ENCODE measurements at places on chromosomes 1 and 21.

GRCh38 chr1:86487131-86487810, 18.5 kb downstream of the CLCA1 start:
- DNase-seq: no peak

DNA sequence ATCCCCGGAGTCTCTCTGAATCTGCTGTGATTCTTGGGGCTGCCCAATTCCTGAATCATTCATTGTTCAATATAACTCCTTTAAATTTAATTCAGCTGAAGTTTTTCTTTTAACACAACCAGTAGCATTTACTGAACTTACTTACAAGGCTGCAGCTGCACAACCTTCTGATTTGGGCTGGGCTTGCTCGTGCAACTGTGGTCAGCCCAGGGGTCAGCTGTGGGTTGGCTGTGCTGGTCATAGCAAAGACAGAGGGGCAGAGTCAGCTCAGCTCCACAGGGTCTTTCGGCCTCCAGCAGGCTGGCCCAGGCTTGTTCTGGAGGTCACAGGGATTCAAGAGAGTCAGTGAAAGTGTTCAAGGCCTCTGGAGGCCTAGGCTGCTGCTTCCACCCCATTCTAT, 186.1 kb downstream of the MATN1 start:
- no peak for DNase-seq

- DNase-seq: no peak
These were observed 241.2 kb downstream of the PTBP2 start for GRCh38 chr1:96962751-96963211.

GRCh38 chr1:94666797-94667196, 125.2 kb upstream of the F3 start:
- no peak for DNase-seq

- no peak for DNase-seq
These were observed 18.1 kb downstream of the MAPKAPK2 start for GRCh38 chr1:206702803-206703202.

DNA sequence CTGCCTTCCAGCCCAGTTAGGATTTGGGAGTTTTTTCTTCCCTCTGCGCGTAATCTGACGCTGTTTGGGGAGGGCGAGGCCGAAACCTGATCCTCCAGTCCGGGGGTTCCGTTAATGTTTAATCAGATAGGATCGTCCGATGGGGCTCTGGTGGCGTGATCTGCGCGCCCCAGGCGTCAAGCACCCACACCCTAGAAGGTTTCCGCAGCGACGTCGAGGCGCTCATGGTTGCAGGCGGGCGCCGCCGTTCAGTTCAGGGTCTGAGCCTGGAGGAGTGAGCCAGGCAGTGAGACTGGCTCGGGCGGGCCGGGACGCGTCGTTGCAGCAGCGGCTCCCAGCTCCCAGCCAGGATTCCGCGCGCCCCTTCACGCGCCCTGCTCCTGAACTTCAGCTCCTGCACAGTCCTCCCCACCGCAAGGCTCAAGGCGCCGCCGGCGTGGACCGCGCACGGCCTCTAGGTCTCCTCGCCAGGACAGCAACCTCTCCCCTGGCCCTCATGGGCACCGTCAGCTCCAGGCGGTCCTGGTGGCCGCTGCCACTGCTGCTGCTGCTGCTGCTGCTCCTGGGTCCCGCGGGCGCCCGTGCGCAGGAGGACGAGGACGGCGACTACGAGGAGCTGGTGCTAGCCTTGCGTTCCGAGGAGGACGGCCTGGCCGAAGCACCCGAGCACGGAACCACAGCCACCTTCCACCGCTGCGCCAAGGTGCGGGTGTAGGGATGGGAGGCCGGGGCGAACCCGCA, at the start of gene PCSK9:
Gene PCSK9, plus strand, starts transcription at position 207 of the 741 bp plus-strand sequence. Its CDS starts 290 bp downstream, at position 497.
- no peak for DNase-seq

DNA sequence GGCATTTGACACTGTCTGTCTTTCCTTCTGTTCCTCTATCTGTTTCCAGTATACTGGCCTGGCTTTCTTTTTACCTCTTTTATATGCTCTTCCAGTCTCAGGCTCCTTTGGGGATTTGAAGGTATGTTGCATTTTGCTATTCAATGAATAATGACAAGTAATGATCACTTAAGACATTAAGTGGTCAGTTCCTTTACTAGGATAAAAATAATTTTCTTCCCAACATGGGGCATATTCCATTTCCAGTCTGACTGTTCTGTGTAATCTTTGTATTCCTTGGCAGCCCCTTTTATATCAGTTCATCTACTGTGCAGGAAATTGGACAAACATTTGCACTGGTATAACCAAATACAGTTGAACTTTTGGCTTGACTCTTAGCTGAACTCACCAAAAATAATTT, 15.6 kb downstream of the METTL18 start:
- DNase-seq: no peak

DNA sequence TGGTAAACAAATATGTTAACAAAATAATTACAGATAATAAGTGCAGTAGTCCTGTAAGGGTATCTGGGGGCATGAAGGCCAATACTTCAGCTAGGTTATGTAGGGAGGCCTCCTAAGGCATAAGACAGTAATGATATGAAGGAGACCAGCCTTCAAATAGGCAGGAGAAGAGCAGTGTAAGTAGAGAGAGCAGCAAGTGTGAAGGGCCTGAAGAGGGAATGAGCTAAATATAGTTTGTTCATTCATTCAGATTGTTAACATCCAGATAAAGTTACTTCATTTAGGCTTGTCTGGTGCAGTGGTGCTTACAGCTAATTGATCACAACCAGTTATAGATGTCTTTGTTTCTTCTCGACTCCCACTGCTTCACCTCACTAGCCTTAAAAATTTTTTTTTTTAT, 71.1 kb downstream of the EPB41 start:
- DNase-seq: no peak

DNA sequence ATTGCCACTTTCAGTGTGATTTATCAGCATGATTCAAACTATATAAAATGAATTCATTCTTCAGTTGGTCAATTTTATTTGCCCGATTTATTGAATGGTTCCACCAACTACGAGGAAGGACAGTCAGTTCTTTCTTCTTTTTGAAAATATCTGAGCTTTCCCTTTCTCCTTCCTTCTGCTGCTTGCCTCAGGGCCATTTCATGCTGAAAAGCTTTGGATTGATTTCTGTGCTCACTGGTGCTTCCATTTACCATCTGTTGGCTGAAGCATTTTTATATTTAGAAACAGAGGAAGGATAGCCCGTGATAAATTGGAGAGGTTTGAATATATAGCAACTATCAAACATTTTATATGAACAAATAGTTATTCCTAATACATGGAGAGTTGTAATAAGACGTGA, 68.9 kb upstream of the ADAMTS5 start:
- DNase-seq: no peak

- no peak for DNase-seq
These were observed 75.1 kb upstream of the NRIP1 start for GRCh38 chr21:15139898-15140297.

- DNase-seq: no peak
These were observed 1.2 kb upstream of the GRIK1 start for GRCh38 chr21:29940991-29941390.

GRCh38 chr1:221774054-221774842, 32.4 kb upstream of the DUSP10 start:
- no peak for DNase-seq

GRCh38 chr1:106910798-106911197, 145.7 kb upstream of the PRMT6 start:
- no peak for DNase-seq

DNA sequence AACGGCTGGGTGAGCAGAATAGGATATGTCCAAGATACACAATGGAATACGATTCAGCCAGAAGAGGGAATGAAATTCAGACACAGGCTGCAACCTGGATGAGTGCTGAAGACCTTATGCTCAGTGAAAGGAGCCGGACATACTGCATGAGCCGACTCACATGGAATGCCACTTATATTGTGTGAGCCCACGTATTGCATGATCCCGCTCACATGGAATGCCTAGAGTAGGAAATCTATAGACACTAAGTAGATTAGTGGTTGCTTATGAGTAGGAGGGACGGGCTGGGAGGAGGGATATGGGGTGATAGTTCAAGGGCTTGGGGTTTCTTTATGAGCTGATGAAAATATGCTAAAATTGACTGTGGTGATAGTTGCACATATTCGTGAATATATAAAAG, 26.8 kb downstream of the TMPRSS2 start:
- DNase-seq: no peak

DNA sequence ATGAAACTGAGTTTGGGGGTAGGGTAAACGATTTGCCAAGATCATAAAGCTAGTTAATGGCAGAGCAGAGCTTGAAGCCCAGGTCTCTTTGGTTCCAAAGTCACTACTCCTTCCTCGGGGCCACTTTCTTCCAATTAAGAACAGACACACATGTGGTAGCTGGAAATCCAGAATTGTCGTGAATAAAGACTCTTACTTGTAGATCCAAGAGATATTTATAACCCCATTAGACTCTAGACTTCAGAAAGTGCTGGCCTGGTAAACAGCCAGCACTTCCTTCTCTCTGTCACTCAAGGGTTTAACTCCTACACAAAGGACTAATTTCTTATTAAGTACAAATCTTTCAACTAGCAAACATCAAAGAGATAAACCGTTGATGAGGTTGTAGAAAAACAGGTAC, 2.7 kb downstream of the FAM163A start:
- no peak for DNase-seq

- DNase-seq: no peak
These were observed 69.5 kb downstream of the PEX14 start for GRCh38 chr1:10544239-10544638.

GRCh38 chr1:20123722-20124455, 4.6 kb upstream of the PLA2G2D start:
- no peak for DNase-seq

- DNase-seq: no peak
These were observed 11.3 kb upstream of the MAB21L3 start for GRCh38 chr1:116099919-116100318.

- DNase-seq: no peak
These were observed 30.5 kb downstream of the ALG14 start for GRCh38 chr1:95042286-95042685.

DNA sequence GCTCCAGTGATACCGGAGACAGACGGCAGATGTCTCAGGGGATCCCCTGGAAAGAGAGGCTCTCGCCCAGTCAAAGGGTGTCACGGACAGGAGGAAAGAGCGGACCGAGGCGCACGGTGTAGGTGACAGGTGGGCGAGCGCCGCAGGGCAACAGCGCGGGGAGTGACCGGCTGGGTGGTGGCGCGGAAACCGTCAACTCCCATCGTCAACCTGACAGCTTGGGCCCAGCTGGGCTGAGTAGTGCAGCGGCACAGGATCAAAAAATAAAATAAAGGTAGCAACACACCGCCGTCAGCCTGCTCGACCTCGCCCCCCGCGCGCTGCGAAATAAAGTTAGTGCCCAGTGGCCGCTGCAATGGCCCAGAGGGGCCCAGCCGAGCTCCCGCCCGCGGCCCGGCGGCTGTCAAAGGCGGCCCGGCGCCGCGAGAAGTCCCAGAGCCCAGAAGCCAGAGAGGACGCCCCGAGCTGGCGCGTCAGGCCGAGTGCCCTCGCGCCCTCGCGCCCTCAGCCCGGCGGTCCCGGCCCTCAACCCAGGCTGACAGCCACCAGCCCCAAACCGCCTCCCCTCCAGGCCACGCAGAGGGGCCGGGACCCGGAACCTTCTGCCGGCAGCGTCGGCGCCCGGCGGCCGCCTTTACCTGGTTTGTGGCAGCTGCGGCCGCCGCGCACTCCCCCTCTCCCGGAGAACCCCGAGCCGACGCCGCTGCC, at the start of gene LYST:
Gene LYST, minus strand, starts transcription at position 702 of the 708 bp plus-strand sequence. CDS start 36,489 bp downstream, outside the sequence.
- no peak for DNase-seq

- DNase-seq: no peak
These were observed 141.2 kb downstream of the TTLL7 start for GRCh38 chr1:83857716-83858115.

DNA sequence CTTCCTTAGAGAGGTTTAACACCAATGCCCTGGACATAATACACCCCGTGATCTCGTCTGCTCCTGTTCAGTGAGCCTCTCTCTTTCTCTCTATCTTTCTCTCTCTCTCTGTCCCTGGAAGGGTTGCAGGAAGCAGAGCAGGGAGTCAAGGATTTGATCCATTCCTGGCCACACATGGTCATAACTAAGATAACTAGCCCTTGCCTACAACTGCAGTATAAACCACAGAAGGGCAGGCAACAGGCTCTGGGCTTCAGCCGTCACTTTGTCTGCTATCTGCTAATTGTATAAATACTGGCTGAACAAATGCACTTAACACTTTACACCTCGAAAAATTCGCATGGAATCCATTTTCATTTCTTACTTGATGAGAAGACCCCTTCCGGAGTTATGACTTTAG, 357.5 kb upstream of the RUNX1 start:
- DNase-seq: no peak
